Activated naive CD8-positive, alpha-beta T cell treated with anti-CD3 and anti-CD28 coated beads, Interleukin-2, amount 50 U/mL, for 24 hours (primary cell): ENCODE measurements at places on chromosomes 3 and 15.

DNA sequence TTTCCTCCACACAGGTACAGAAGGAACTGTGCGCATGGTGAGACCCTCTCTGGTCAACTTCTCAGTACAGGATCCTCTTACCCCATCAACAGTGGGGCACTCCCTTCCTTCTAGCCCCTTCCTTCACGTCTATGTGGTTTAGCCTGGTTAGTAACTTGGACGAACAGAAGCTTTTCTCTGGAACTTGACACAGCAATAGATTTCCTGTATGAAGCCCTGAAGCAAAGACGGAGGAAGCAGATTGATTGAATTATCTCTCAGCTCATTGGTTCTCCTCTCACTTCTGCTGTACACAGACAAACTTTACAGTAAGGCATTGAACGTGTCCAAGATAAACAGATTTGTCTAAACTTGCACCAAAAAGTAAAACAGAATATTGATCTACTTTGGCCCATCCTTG is at the start of gene CD200R1:
TSS of gene CD200R1 (minus strand) at position 210 of the 400 bp plus-strand sequence. CDS start 246 bp downstream, outside the sequence.
- no peak for DNase-seq

DNA sequence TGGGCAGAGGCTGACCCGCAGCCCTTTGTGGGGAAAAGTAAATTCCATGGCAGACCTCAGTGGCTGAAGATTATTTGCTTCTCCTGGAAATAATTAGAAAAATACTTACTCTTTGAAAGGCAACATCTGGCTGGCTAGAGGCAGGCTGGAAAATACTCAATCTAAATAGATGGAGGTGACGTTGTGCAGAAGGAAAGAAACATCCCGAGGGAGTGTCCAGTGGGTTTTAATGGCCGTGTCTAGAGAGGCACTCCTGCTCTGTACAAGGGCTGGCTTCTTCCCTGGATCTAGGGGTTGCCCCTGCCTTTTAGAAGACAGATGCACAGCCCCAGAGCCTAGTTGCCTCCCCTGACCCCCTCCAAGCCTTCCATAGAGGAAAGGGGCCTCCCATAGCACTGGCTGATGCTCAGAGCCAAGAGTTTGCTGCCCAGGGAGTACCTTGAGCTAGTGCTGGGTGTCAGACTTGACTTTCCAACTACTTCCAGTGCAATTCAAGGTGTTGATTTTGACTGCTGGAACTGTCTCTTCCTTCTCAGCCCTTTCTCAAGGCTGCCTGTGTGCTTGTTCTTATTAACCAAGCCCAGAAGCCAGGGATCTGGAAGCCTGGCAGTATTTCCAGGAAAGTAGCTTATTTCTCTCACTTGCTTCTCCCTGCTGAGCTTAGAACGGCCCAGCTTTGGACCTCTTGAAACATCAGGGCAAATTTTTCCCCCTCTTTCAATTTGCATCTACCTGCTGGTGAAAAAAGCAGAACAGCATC is 27.4 kb downstream of the CGNL1 start:
- DNase-seq = no peak

DNA sequence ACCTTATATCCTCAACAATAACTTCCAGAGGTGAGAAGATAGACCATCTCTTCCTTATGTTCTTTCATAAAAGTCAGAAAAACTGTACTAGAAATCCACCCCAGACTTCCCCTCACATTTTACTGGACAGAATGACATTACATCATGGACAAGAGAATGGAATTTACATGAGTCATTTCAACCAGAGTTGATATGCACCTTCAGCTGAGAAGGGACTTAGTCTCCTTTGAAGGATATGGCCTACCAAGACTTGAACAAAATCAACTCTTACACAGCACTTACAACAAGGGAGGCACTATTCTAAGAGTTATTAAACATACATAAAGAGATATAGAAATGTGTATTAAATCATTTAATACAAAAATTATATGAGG is 380.0 kb upstream of the DPH6 start:
- DNase-seq = no peak

GRCh38 chr3:120350401-120350941 is 1.3 kb upstream of the LRRC58 start:
- DNase-seq = no peak

GRCh38 chr3:126850370-126851085 is 132.4 kb upstream of the PLXNA1 start:
- no peak for DNase-seq

- no peak for DNase-seq
Observed at GRCh38 chr3:20832963-20833362, 647.0 kb upstream of the SGO1 start.

DNA sequence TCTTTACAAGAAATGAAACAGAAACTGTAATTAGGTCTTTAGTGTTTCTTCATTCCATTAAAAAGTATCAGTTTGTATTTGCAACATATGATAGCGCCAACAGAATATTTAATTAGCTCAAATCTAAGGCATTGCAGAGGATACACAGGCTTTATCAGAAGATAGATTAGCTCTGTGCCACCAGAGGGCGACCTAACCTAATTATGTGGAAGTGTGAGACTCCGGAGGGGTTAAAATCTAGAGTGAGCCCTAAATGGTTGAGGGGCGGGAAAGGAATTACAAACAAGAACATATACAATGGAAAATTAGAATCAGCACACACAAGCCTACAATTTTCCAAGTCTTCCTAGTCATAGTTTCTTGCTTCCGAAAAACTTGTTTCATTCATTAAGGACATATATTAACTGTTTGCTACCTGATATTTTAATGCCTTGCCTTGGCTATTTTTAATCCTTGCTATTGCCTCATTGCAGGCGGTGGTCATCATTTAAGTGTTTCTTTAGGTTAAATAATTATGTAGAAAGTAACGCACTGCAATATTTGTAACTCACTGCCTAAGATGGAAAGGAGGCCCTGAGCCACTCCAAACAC is 18.0 kb upstream of the RYR3 start:
- peak; percentile 57 for DNase-seq

- no peak for DNase-seq
Observed at GRCh38 chr15:96351761-96352603, 21.5 kb downstream of the NR2F2 start.

DNA sequence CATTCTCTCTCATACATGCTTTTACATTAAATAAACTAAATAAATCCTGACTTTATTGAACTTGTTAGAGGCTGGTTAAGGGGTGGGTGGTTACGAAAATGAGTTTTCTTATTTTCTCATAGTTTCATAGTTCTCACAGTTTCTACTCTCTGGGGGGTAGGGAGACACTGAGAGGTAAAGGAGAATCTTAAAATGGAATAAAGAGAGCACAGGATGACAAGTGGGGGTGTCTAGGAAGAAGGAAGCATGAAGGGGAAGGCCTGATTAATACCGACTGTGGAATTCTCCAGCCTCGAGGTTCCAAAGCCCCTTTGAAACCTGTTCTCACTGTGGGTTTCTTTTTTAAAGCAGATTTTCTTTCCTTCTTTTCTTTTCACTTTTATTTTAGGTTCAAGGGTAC is 66.4 kb upstream of the TRA2B start:
- DNase-seq = no peak

DNA sequence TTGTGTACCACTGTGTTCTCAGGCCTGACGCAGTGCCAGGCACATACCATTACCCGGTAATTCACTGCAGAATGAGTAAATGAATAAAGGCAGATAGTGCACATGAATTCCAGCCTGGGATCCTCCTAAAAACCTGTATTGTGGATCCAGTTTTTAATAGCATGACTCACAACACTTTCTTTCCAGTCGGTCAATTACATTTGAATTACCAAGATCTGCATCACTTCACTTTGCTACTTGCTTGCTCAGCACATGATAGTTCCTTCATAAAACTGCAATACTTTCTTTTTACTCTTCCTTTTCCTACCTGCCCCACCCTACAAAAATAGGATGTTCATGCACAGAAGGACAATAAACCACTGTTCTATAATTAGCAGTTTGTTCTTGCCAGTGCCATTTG is 553.8 kb downstream of the MAGI1 start:
- no peak for DNase-seq

- no peak for DNase-seq
Observed at GRCh38 chr3:27971600-27971999, 249.5 kb upstream of the EOMES start.

- DNase-seq = no peak
Observed at GRCh38 chr3:124676236-124676635, 54.0 kb upstream of the UMPS start.

GRCh38 chr3:191330530-191331048 is 263 bp upstream of the UTS2B start:
- DNase-seq = no peak

- no peak for DNase-seq
Observed at GRCh38 chr15:67777071-67777470, 48.2 kb upstream of the SKOR1 start.

DNA sequence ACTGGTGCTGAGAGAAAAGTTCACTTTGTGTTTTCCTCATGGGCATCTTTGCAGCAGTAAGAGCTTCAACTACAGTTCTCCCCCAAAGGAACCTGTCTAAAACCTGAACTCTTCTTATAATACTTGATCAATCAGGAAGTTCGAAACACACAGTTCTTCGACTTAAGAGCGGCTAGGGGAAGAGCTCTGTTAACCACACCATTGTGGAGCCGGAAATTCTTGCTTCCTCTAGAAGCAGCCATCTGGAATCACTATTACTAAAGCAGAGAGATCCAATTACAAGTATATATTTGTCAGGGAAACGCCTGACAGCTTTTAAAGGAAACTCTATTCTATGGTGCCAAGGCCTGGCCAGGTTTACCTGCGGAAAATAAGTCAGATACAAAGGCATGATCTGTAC is 337.3 kb upstream of the CBLB start:
- DNase-seq = no peak

DNA sequence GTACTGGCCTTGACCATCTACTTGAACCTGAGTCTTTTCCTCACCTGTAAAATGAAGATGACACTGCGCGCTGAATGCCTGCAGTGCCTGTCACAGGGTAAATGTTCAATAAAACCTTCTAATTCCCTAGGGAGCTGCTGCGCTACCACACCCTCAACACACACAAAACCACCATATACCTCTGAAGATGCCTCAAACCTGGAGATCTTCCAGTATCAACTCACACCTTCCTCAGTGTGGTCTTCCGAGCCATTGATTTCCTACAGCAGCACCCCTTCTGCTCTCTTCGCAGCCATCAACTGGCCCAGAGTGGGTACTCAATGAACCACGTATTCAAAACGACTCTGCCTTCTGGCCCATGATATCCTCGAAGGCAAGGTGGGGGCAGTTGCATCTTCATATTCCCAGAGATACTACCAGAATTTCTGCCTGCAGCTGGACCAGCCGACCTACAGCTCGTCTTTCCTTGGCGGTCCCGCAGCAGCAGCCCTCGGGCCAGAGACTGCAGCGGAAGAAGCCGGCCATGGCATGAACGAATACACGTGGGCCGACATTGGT is 695 bp downstream of the RPL32 start:
- no peak for DNase-seq

DNA sequence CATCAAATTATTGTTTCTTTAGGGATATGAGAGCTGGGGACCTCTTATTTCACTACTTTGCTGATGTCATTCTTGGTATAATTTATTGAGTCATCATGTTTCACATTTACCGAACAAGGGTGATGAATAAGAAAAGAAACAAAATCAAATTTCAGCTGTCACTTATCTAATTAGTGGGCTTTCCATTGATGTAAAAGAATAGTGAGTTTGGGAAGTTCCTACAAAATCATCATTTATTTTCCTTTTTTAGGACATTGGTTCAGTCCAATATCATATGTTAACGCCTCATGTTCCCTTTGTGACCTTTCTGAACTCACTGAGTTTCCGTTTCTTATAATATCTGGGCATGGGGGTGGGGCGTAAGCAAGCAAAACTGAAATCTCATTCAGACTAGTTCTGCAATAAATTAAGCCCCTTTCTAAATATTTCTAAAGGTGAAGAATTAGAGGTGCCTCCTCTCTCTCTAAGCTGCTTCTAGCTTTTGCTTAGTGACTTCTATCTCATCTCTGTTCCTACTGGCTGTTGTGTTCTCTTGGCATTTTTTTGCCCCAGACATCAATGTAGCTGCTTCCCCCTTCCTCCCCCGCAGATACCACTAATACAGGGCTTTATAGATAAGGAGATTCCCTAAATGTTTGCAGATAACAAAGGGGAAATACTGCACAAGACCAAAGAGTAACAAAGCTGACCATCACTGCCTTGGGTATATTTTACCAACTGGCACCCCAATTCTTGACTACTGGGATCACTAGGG is 238.0 kb upstream of the CTNNB1 start:
- no peak for DNase-seq

- DNase-seq = no peak
Observed at GRCh38 chr3:78235841-78236240, 1195.9 kb downstream of the ROBO2 start.

DNA sequence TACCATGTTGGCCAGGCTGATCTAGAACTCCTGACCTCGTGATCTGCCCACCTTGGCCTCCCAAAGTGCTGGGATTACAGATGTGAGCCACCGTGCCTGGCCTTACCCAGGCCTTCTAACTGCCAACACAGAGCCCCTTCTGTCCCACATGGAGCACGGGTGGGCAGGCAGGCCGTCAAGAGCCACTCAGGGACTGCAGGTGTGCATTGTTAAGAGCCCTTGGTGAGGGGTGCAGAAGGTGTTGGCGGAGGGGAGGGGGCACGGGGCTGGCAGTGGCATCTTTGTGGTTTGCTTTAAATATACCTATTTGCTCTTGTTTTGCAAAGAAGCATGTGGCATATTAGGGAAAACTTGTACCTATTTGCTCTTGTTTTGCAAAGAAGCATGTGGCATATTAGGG is 37.3 kb downstream of the SMAD6 start:
- DNase-seq = no peak

DNA sequence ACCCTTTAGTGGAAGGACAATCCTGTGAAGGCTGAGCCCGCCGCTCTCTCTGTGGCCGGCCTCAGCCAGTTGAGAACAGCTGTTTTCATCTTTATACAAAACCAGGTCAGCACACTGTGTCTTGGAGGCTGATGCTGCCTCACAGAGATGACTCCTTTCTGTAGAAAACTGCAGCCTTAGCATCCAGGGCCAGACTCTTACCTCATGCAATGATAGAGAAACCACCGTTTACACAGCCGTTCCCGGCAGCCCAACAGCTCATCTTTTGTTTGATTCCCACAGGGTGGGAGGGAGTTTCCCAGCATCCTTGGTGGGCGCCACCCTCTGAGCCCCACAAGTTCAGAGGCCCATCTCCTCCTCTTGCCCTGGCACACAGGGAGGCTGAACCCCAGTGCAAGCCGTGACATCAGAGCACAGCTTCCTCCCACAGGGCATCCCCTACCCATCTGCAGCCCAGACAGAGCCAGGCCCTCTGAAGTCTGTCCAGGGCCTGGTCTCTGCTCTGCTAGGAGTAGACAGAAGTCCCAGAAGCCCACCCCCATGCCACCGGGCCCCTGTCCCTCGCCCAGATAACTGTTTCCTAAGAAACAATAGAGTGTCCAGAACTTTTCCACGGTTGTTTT is 105.0 kb downstream of the LRRK1 start:
- DNase-seq = no peak

GRCh38 chr3:119856695-119857094 is 74.8 kb downstream of the NR1I2 start:
- no peak for DNase-seq

GRCh38 chr3:4794331-4794730 is 184.9 kb upstream of the BHLHE40 start:
- DNase-seq = no peak

GRCh38 chr3:80788914-80789313 is 972.5 kb downstream of the GBE1 start:
- no peak for DNase-seq
